ENCODE measurements at places on chromosomes 6 and 20. TPM values are rescaled to one million over a fixed set of nuclear protein-coding genes. Genes with fewer than 3 reads are reported as not detected.

Gene NKX2-4
- total RNA-seq, result not detected

Gene OR2H1
- total RNA-seq, result not detected

Gene PRRT1
- total RNA-seq, result 0.50 TPM

Gene HFE
- total RNA-seq, result 16.8 TPM

Gene FBXO5
- total RNA-seq, result 19.2 TPM

Gene SLC17A3
- total RNA-seq, result not detected

Gene BTNL2
- not detected for total RNA-seq

Gene SNAP91
- not detected for total RNA-seq

Gene ANGPT4
- total RNA-seq, result not detected

Gene ZKSCAN3
- 4.7 TPM for total RNA-seq

Gene PDRG1
- total RNA-seq, result 5.3 TPM

Gene ASIP
- total RNA-seq, result not detected

Gene MROH8
- total RNA-seq, result 1.6 TPM

Gene PKIB
- 0.40 TPM for total RNA-seq

Gene TTK
- total RNA-seq, result 11.7 TPM

Gene FOXC1
- 36.5 TPM for total RNA-seq

Gene BPI
- 0.79 TPM for total RNA-seq

Gene THBD
- total RNA-seq, result 293 TPM

Gene SNAI1
- 0.68 TPM for total RNA-seq
